Brain pericyte (primary cell): ENCODE measurements at places on chromosomes 4 and X.

- DNase-seq, result no peak
Measured at GRCh38 chr4:47486231-47486673, 1.2 kb downstream of the ATP10D start.

GRCh38 chr4:180150818-180151217 lies 2092.4 kb upstream of the TENM3 start:
- DNase-seq, result no peak

DNA sequence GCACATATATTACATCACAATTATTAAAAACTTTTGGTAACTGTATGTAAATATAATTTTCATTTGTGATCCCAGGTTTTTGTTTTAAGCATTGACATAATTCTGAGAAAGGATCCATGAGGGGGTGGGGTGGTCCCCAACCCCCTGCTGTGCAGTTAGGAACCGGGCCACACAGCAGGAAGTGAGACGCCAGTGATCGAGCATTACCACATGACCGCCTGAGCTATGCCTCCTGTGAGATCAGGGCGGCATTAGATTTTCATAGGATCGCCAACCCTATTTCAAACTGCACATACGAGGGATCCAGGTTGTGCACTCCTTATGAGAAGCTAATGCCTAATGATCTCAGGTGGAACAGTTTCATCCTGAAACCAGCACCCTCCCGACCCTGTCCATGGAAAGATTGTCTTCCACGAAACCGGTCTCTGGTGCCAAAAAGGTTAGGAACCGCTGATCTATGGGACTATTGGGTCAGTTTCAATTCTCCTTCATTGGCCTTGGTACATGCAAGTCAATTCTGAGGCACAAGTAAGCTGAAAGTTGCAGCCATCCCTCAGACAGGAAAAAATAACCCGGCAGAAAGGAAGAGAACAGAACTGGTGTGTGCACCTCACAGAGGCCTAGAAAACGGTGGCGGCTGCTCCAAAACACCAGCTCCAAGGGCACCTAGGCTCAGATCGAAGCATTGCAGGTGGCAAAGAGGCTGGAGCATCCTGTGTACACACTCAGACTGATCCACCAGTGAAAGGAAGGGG lies 7.0 kb upstream of the TMSB4X start:
- no peak for DNase-seq

GRCh38 chr4:116702949-116703348 lies 382.4 kb downstream of the TRAM1L1 start:
- no peak for DNase-seq

- no peak for DNase-seq
Measured at GRCh38 chr4:152536545-152537182, 772 bp upstream of the FBXW7 start.

DNA sequence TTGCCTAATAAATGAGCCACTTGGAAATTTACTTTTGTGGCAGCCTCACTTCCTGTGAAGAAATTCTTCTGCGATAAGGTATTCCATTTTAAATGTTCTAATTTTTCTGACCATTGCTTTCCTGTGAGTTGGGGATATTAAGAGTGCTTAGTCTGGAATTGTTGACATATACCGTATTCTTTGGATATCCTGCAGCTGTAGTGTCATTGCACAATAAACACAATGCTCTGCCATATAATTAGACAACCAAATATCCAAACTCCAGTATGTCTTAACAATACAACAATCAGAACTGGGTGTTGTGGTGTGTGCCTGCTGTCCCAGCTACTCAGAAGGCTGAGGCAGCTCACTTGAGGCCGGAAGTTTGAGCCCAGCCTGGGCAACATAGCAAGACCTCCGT lies 99.4 kb downstream of the LUZP4 start:
- no peak for DNase-seq

DNA sequence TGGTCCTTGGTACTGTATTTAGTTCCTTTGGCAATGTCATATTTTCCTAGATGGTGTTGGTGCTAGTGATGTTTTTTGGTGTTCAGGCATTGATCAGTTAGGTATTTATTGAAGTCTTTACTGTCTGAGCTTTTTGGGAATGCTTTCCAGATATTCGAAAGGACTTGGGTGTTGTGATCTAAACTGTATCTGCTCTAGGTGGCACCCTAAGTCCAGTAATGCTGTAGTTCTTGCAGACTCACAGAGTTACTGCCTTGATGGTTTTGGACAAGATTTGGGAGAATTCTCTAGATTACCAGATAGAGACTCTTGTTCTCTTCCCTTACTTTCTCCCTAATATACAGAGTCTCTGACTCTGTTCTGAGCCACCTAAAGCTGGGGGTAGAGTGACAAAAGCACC lies 513.6 kb upstream of the PITX2 start:
- no peak for DNase-seq

- no peak for DNase-seq
Measured at GRCh38 chr4:91734682-91735081, 569.1 kb upstream of the GRID2 start.

- no peak for DNase-seq
Measured at GRCh38 chr4:61549336-61549735, 349.2 kb downstream of the ADGRL3 start.

DNA sequence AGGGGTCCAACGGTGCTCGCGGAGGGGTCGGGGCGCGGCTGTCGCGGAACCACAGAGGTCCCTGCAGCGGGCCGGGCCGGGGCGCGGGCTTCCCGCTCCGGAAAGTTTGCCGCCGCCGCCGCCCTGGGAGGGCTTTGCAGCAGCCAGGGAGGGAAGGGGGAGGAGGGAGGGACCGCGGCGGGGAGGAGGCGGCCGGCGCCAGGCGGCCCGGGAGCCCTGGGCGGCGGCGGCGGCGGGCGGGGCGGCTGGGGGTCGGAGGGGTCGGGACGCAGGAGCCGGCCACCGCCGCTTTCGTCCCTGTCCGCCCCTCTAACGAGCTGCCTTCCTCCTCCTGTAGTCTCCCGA lies 375 bp downstream of the FGFR3 start:
- DNase-seq, result no peak

DNA sequence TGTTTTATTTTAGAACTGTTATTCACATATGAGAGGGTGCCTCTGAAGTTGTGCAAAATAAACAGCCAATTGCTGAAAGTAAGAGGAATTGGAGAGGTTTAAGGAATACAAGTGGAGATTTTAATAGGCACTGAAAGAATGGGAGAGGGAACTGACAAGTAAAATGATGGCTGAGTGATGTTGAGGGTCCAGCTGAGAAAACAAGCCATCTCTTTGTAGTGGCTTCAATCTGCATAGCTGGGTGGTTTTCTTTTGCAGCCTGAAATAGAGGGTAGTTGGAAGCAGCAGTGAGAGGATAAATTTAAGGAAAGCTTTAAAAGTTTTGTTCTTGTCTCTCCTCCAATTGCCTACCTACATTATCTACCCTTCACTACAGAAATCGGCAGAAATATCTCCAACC lies 106.7 kb upstream of the DGKK start:
- DNase-seq, result no peak

- DNase-seq, result no peak
Measured at GRCh38 chr4:67325791-67326190, 219.5 kb downstream of the CENPC start.

DNA sequence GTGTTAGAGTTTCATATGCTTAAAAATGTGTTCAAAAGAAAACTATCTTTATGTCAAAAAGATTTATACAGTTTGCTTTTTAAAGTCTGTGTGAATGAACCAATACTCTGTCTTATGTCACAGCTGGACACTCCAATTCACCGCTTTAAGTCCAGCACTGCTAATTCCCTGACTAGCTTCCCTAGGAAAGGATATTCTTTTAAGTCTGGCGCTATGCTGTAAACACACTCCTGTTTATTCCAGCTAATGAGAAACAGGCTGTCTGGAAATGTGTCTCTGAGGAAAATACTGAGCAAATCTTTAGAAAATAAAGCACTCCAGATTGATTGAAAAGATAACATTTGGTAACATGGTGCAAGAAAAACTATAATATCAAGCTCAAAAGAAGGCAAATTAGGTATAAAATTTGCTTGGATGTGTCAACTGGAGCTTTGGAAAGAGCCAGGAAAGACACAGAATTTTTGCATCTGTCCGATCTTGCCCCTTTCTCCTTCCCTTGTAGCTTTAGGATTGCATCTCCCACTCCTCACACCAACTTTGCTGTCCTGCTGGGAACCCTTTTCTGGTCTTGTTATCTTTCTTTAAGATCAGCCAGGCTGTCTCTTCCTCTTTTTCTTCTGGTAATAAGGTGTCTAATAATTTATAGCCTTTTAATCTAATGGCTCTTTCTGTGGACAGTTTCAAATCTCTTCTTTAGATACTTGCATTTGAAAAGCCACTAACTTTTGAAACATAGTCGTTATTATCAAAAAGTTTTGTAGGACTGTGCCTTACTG lies 40.9 kb upstream of the VEGFC start:
- no peak for DNase-seq

DNA sequence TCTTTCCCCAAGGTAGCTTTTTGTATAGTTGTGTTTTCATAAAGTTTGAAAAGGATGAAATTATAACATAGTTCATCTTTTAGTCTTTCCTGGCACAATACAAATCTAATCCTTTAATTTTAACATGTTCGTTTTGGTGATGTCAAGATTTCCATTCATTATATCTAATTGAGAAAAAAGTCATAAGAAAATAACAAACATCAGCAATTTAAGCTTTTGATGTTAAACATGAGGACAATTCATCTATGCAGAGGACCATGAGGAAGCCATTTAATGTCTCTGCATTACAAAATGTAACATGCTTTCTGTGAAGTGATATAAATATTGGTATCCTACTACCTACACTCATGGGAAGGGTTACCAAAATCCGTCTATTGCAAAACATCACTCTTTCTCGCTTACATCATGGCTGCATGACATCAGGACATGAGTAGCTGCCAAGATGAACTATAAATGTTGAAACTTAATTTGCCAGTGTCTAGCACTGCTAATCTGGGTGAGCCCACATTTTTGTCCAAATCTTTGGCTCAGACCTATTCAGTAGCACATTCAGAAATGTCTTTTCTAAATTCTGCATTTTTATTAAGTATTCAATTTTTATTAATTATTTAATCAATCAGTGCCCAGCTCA lies 9.5 kb downstream of the EPGN start:
- no peak for DNase-seq

DNA sequence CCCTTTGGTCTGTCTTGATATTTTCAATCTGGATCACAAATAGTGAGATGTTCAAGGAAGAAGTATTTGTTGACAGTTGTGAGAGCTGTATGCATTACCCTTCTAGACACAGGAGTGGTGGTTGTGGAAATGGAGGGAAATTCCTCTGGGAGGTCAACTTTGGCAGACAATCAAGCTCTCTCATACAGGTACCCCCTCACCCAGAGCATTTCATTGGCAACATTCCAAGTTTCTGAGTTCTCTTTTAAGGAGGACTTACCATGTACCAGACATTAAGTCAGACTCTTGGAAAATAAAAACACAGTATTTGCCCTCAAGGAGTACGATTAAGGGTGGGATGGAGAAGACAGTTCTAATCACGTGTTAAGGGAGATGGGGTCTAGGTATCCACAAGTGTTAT lies 45.3 kb downstream of the KLHL15 start:
- DNase-seq, result no peak

DNA sequence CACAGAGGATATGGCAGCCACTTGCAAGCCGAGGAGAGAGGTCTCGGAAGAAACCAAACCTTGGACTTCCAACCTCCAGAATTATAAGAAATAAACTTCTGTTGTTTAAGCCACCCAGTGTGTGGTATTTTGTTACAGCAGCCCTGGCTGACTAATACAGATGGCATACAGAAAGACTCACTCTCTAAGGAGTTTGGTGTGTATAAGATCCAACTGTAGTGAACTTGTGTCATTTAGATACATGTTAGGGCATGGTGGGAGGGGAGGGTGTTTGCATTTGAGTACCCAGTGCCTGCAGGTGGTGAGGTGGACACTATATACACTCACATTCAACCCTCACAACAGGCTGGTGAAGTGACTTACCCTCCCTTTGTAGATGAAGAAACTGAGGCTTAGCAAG lies 233.2 kb upstream of the KLF3 start:
- DNase-seq, result no peak

DNA sequence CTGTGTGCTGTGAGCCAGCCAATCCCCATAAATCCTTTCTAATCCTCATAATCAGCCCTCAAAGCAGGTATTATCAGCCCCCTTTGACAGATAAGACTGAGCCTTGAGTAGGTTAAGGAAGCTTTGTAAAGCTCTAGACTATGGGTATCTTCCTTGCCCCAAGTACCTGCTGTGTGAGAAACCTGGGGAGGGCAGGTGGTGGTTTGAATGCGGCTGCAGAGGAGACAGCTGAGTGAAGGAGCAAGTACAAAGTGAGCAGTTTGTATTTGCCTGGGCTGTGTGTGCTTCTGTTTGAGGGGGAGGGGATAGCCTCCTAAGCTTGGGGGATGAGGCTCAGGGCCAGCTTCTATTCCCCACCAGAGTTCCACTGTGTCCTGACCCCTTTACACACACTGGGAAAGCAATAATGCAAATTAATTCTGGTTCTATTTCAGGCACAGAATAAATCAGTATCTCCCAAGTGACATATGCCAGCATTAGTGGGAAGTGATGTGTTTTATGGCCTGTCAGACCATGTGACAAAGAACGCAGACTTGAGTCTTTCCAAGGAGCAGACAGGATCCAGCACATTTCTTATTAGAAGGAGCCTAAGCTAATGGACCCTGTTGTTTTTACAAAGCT lies 63.5 kb downstream of the EVC start:
- no peak for DNase-seq

DNA sequence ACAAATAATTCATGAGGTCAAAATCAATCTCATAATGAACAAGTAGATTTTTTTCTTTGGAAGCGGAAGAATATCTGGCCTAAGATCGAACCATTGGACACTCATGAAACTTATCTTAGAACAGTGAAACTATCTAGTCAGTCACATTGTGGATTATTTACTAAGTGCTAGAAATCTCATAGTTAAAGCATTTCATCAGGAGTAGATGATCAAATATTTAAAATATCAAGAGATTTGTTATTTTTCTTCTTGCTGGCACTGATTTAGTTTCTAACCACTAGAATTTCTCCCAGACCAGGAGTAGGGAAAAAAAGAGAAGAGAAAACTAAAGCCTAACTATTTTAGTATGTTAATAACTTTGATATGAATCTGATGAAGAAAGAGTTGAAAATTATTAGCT lies 105.5 kb downstream of the SHROOM3 start:
- no peak for DNase-seq

DNA sequence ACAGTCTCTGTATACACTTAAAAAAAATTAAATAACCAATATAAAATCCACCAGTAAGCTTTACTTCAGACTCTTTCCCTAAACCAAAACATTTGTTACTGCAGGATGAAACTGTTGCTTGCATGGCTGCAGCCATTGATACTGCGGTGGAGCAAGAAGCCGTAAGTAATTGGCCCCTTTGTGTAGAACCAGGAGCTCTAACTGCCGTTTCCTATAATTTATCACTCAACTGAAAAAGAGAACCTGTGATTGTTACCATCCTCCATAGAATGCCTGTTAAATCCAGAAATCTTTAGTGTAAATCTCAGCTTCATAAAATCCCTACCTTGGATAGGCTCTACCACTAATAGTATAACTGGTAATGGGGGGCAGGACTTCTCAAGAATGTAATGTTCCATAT lies 62.6 kb downstream of the KIF4A start:
- DNase-seq, result no peak
